Stomach (tissue), 19 donors: ENCODE measurements at places on chromosomes 6 and 20. TPM values are rescaled to one million over a fixed set of nuclear protein-coding genes. Genes with fewer than 3 reads are reported as not detected.

DNA sequence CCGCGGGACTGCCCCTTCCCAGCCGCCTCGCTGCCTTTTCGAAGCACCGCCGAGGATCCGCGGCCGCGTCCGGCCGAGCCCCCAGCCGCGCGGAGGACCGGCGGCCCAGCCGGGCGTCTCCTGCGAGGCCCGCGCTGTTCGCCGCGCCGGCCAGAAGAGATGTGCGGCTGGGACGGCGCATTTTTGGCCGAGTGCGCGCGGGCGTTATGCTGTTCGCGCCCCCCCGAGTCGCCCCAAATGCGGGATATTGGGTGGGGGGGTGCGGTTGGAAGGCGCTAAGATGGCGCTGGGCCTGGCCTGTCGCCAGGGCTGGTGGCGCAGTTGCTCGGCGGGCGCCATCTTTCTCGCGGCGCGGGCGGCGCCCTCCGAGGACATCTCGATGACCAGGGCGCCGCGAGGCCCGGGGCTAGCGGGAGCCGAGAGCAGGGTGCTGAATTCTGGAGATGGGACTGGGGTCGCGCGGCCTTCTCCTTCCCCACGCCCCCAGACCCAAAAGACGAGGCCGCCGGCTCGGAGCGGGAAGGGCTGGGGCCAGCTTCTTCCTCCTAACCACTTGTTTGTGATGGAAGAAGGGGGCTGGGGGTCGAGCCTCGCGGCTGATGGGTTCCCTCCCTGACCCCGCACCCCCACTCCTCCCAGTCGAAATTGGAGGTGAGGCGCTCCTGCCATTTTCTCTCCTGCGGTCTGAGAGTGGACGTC, 1.5 kb downstream of the BICRAL start:
- H3K4me1 ChIP-seq: peaks cover 51% of the 10 kb centered on the region
- peak; percentile 95 for DNase-seq
- H3K36me3 ChIP-seq: no peaks in the 10 kb centered on the region
- H3K27ac ChIP-seq: peak overlapping the region; percentile 100

DNA sequence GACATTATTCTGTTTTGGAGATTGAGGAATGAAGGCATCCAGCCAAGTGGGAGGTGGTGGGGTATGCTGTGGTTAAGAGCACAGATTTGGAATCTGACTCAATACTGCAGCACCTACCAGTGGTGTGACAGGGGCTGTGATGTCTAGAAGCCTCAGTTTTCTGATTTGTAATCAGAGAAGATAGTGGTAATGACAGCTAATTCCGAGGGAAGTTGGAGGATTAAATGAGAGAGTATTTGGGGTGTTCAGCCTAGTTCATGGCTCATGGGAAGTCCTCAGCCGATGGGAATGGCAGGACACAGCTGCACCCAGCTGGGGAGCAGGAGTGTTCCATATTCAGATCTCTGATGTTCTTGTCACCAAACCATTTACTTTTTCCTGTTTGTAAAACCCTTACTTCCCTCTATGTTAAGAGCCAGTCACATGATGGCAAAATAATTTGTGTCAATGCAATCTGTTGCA, 9.3 kb downstream of the SLC9A8 start:
- no peak overlapping the region for H3K27ac ChIP-seq
- H3K4me3 ChIP-seq: no peak overlapping the region

GRCh38 chr6:11654876-11655275, 117.3 kb downstream of the TMEM170B start:
- no peaks in the 10 kb centered on the region for H3K4me1 ChIP-seq
- H3K27me3 ChIP-seq: no peaks in the 10 kb centered on the region
- no peak for DNase-seq
- no peak overlapping the region for H3K27ac ChIP-seq
- H3K36me3 ChIP-seq: no peaks in the 10 kb centered on the region

DNA sequence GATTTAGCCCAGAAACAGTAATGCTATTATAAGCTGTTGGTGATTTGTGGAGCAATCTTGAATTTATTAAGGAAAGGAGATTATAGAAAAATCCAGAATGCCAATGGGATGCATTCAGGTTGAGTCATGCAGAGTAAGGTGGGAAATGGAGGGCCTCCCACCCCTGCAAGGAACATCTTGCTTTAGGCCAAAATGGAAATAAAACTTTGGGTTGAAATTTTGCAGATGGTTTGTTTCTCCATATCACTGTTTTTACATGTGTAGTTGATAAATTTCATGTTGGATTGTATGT, 152.4 kb downstream of the BCAS1 start:
- no peak overlapping the region for H3K4me3 ChIP-seq
- peaks cover 57% of the 10 kb centered on the region for H3K4me1 ChIP-seq
- H3K27ac ChIP-seq: peak overlapping the region; percentile 88
- no peaks in the 10 kb centered on the region for H3K27me3 ChIP-seq

GRCh38 chr6:150349546-150349945, 19.3 kb upstream of the IYD start:
- H3K27me3 ChIP-seq: no peaks in the 10 kb centered on the region
- no peak for DNase-seq
- no peaks in the 10 kb centered on the region for H3K36me3 ChIP-seq
- H3K4me1 ChIP-seq: no peaks in the 10 kb centered on the region
- H3K4me3 ChIP-seq: no peak overlapping the region

GRCh38 chr20:36253036-36253435, 16.8 kb downstream of the AAR2 start:
- H3K4me1 ChIP-seq: no peaks in the 10 kb centered on the region
- H3K36me3 ChIP-seq: peaks cover 88% of the 10 kb centered on the region
- no peaks in the 10 kb centered on the region for H3K27me3 ChIP-seq
- H3K27ac ChIP-seq: no peak overlapping the region

The HEY2 gene
- total RNA-seq: not detected
